ENCODE measurements at places on chromosomes 16 and 17.

- peak; percentile 92 for DNase-seq
Measured at GRCh38 chr17:19447085-19447583, 36.1 kb downstream of the RNF112 start.

DNA sequence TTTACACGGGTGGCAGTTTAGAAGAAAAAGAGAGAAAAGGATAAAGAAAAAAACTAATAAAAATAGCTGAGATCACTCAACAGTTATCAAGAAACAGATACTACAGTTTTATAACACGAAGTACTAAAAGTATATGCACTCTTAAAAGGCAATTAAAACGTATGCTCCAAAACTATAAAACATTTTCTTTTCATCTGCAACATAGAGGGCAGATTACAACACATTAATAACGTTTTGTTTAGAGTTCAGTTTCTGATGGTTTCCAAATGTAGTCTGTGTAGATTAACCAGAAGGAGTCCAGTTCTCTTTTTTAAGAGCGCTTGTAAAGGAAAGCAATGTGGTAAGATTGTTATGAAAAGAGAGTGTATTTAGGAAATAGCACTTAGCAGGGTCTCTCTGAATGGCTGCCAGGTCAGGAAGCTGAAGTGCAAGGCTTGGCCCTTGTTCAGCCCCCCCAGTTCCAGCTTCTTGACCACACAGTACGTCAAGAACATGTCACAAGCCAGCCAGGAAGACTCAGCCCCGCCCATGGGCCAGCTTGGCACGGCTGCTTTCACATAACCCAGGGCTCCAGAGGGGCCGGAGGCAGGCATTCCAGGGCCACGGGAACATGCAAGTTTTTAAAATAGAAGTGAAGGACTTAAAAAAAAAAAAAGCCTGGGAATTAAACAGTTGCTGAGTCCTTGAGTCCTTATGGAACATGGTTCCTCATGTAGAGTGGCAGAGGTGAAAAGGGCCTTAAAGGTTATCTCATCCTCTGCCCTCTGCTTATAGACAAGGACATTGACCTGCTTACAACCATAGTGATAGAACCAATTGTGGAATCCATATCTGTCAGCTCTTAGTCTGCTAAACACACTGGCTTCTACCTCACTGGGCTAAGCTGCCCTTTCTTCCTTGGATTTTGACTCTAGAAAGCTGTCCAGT is 147.4 kb upstream of the TBX2 start:
- DNase-seq, result peak; percentile 84

DNA sequence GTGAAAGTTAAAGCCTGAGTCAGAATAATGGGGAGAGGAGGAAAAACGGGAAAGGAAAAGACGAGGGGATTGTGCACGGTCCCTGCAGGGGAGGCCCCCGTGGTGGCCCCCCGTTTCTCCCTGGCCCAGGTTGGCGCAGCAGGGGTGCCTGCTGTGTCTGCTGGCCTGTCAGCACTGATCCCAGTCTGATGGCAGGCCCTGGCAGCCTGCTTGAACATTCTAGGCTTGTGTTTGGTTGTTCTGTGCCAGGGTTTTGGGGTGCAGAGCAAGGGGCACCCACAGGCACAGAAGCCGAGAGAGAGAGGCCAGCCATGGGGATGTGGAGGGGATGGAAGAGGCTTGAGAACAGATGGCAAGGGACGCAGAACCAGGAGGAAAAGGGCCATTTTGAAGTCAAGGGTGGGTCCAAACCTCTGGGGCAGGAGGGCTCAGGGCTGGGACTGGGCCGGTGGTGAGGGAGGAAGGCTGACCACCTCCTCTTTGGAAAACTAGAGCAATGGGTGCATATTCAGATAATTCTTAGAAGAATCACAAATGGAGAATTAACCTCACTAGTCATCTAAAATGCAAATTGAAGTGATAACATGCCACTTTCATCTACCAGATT is 35.9 kb downstream of the TBX4 start:
- DNase-seq, result no peak

- DNase-seq, result no peak
Measured at GRCh38 chr17:82839617-82840292, at the start of gene ZNF750. Gene ZNF750, minus strand, starts transcription at chr17:82840022. Its CDS starts 7,568 bp downstream, at chr17:82832454.

GRCh38 chr17:75783803-75784472 is 668 bp upstream of the UNK start:
- no peak for DNase-seq

- no peak for DNase-seq
Measured at GRCh38 chr16:9241177-9241576, 149.7 kb downstream of the HAPSTR1 start.

DNA sequence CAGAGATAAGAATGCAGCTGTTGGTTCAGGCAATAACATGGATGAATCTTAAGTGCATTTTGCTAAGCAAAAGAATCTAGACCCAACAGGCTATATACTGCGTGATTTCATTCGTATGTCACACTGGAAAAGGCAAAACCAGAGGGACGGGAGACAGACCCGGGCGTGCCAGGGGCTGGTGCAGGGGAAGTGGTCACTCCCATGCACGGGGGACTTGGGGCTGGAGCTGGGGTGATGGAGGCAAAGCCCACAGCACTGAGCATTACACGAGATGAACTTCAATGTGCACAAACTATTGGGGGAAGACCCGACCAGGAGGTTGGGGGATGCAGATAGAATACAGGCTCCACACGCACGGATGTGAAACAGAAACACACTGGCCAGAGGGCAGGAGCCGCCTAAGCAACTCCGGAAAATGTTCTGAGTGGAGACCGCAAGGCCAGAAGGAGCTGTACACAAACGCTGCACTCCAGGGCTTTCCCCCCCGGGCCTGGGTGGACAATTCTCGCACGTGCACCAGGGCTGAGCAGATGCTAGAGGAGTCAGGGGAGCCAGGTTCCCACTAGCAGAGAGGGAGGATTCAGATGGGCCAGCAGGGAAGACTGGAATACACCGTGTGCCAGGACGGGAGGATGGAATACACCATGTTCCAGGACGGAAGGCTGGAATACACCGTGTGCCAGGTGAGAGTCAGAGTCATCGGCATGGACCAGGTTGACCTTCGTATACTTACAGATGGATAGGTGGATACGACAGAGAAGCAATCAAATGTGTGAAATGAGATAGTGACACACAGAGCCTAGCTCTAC is 11.3 kb downstream of the LMF1 start:
- no peak for DNase-seq

DNA sequence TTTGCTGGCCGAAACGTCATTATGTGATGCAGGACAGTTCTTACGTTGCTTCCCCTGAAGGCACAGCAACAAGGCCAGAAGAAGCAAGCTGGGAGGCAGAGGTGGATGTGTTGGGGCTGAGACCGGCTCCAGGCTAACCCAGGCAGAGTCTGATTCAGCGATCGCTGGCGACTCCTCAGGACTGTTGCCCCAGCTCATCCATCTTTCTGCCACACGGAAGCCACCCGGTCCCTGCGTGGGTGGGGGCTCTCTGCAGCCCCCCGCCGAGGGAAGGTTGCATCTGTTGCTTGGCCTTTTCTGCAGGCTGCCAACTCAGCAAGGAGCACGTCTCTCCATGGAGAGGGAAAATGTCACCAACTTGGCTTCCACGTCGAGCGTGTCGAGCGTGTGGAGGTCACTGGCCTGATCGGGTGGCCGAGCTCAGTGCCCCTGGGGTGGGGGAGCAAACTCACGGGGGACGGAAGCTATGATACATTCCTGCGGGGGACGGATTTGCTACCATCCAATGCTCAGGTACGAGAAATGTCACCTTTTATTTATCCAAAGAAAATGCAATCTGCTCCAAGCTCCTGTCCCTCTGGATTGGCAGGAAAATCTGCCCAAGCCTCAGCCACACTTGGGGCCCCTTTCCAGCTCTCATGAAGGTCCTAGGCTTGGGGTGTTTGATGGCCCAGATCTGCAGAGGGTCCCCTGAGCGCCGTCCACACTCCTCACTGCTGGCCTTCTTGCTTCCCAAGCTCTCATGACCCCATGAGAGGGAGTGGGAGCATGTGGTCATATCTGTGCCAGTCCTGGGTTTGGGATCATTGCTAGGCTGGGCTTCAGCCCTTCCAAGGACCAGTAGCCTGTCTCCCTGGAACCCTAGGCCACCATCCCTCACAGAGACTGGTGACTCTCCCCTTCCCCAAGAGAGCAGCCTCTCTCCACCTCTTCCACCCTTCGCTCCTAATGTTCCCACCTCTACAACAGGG is 69.4 kb downstream of the RPH3AL start:
- DNase-seq, result no peak

DNA sequence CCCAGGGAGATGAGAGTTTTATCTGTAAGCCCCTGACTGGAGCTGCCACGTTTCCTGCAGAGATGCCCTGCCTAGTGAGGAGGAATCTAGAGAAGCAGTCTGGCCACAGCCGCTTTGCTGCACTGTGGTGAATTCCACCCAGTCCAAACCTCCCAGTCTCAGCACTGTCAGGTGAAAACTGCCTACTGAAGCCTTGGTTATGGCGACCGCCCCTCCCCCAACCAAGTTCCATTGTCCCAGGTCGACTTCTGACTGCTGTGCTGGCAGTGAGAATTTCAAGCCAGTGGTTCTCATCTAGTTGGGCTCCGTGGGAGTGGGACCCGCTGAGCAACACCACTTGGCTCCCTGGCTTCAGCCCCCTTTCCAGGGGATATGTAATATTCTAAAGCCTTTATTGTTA is 10.2 kb upstream of the LYZL6 start:
- no peak for DNase-seq

DNA sequence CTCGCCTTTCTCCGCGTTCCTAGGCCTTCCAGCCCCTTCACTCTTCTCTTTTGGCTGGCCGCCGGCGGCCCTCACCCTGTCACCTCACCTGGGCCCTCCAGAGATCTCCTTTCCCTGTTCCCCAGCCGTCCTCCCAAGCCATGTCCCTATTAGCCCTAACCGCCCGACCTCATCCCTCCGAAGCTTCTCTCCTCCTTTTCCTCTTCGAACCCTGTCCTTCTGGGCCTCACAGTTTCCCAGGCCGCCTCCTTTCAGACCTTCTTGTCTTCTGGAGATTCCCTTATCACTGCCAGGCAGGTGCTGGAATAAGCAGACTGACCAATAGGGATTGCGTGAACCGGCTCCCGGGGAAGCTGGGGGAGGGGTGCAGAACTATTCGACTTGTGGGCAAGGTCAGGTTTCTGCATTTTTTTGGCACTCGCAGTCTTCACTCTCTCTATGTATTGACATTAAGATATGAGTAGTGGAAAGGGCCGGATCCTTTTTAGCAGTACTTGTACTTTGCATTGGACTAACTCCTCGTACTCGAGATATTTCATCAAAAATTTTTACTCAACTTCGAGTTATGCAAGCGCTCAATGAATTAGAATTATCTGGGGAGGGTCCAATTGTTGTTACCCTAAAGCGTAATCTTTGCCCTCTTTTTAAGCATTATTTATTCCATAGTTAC is 690 bp downstream of the RHOT1 start:
- peak; percentile 55 for DNase-seq

GRCh38 chr16:48498769-48499631 is 111.0 kb downstream of the N4BP1 start:
- DNase-seq, result peak; percentile 72

GRCh38 chr17:71168053-71168741 is 952.6 kb upstream of the SOX9 start:
- DNase-seq, result no peak

- DNase-seq, result no peak
Measured at GRCh38 chr16:23947838-23948237, 112.1 kb downstream of the PRKCB start.

DNA sequence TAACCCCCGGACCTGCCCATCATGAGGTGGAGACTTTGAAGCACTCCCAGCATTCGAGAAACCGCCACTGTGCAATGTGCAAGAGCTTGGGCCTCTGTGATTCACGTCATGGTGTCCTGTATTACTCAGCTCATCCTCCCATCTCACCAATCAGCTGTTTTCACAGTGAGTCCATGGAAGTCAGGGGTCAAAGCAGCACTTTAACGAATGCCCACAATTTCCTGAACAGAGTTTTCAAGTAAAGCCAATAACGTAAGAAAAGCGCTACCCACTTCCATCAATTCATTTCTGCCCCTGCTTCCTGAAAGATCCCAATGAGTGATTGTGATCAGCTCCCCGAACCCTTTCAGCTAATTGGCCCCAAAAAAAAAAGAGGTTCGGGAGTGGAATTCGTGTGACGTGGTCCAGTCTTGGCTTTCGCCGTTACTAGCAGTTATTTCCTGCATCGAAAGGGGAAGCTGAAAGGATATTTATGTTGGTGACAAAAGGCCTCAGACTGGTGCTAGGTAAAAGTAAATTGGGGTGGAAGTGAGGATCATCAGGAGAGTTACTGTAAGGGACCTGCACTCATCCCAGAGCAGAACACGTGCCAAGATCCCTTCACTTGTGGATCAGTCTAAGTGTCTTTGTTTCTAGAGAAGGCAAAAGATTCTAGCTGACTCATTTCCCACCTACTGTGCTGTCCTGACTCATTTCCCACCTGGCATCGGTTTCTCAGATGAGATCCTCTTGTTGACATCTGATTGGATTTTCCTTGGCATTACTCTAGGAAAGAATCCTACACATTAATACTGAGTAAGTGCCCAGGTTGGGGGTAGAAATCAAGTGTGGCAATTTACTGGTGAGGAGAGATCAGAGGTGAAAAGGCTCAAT is 136.7 kb upstream of the NUDT7 start:
- no peak for DNase-seq

DNA sequence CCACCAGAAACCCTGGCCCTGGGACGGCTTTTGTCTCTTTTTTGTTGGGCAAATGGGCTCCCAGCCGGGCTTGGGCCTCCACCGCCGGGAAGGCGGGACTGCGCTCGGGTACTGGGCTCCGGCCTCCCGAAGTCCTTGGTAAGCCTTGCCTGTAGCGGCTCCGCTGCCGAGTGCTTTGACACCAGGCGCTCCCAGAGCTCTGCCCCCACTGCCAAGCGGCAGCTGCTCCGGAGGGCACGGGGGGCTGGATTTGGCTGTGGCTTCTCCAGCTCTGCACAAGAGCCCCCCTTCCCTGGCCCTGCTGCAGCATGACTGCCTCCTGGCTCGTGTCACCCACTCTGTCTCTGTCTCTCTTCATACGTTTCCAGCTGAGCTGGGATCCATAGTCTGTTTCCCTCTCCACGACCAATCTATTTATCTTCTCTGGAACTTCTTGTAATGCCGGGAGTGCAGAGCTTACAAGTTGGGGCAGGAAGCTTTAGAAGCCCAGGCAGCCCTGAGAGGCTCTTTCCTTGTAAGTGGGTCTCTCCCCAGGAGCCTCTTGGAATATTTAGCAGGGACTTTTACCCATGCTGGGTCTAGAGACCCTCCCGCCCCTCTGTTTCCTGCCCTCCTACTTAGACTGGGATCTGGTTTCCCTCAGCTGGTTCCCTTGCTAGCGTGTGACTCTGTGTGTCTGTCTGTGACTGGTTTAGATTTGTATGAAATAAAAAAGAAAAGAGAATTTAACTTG is 246.9 kb upstream of the GSE1 start:
- DNase-seq, result peak; percentile 78

DNA sequence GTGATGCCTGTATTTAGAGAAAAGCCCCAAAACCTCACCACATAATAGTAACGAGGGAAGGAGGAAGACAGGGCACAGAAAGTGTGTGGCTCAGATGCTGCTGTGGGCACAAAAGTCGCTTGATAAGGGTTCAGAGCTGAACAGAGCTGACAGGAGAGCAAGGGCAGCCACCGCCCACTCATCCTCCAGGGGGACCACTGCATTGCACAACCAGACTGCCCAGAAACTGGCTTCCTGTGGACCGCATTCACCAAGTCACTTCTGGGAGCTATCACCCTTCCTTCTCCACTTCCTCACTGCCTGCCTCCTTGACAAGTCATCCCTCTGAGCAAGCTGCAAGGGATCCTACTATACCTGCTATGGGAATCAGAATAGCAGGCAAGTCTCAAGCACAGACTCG is 512.4 kb upstream of the CDH11 start:
- DNase-seq, result no peak

GRCh38 chr17:6098823-6099180 is 28.6 kb downstream of the WSCD1 start:
- no peak for DNase-seq

GRCh38 chr17:19316761-19317358 is 45.7 kb downstream of the B9D1 start:
- DNase-seq, result no peak

All from muscle of back (tissue), 13 donors.